ENCODE measurements at places on chromosomes 1 and 21.

DNA sequence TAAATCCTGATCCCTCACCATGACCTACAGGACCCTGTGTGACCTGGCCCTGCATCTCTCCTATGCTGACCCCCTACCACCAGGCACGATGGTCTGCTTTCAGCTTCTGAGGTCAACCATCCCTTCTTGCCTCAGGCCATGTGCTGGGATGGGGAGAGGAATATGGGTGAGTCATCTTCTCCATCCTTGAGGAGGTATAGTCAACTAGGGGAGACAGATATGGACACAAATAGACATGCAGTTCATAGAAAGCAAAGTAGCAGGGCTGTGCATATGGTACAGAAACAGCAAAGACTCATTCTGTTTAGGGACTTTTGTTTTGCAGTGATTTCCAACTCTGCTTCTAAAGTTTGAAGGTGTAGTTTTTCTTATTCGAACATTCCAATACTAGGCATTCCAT lies 250.8 kb upstream of the FGGY start:
- DNase-seq: no peak

GRCh38 chr1:231939118-231939517 lies 312.5 kb downstream of the DISC1 start:
- DNase-seq: no peak

DNA sequence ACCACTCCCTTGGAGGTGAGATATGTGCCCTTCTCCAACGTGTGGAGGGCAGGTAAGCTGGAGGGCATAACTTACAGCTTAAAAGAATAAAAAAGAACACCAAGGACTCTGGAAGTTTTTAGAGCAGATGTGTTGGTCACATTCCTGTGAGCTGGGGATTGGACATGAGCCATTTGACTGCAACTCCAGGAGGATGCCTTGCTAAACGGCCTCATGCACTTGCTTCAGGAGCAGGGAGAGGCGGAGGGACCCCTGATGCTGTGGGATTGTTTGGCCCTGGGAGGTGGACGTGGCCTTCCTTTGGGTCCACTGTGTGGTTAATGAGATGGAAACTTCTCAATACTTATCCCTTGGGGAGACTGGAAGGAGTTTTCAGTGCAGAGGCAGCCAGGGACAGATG lies 185.6 kb downstream of the RHOU start:
- no peak for DNase-seq

DNA sequence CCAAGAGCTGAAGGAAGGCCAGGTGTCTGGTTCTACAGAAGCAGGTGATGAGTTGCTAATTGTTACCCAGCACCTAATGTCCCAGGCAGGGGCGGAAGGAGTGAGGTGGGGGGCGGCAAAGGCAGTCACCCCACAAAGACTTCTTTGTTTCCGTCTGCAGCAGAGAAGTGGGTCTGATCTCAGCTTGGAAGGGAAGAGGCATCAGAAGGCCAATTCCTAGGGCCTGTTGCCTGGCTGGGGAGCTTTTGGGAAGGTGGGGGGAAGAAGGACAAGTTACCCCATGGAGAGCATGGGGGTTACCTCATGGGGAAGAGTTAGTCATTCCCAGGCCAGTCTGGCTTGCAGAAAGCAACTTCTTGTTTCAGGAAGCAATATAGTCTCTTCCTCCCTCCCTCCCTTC lies 10.9 kb downstream of the IGSF21 start:
- DNase-seq: no peak

- DNase-seq: no peak
Measured at GRCh38 chr1:100358210-100358609, 5.9 kb downstream of the CDC14A start.

DNA sequence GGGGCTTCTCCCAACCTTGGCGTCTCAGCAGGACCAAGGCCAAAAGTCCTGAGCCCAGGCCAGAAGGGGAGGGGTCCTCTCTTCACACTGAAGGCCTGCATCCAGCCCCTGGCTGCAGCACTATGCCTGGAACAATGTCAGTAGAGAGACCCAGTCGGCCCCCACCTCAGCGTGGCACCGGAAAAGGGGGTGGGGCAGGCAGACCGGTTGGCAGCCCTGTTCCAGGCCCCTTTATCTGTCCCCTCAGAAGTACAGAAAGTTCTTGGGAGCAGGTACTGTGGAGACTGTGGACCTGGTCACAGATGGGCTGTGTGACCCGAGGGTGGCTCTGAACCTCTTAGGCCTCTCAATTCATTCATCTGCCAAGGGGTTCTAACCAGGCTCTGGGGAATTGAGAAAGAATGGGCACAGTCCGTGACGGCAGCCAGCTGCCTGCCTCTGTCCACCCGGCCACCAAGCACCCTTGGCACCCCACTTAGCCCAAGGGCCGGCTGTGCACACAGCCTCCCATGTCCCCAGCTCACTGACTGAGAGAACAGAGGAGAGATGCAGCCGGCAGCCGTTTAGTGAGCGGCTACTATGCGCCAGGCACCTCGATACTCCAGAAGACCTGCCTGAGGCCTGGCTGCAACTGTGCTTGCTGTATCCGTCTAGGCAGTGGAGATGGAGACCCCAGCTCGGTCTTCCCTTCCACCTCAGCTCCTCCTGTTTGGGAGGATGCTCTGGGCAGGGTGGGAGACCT lies 23.9 kb downstream of the RUNX3 start:
- no peak for DNase-seq

- no peak for DNase-seq
Measured at GRCh38 chr1:168280296-168280927, at the start of gene TBX19. Gene TBX19, plus strand, starts transcription at chr1:168280877. Its CDS starts 214 bp downstream, at chr1:168281091.

DNA sequence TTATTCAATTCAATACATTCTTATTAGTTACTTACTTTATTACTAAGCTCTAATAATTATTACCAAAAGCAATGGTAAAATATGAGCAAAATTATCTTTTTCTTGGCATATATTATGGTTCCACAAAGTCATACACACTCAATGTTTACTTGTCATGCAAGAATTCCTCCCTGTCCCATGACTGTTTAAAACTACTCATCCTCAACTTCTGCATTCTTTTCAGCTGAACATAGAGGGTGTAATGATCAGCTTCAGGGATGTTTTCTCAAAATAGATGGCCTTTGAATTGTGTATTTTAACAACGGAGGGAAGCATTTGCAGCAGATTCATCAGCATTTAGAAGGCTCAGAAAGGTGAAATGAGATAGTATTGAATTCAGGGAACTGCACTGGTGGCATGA lies 499.0 kb downstream of the RWDD3 start:
- no peak for DNase-seq

DNA sequence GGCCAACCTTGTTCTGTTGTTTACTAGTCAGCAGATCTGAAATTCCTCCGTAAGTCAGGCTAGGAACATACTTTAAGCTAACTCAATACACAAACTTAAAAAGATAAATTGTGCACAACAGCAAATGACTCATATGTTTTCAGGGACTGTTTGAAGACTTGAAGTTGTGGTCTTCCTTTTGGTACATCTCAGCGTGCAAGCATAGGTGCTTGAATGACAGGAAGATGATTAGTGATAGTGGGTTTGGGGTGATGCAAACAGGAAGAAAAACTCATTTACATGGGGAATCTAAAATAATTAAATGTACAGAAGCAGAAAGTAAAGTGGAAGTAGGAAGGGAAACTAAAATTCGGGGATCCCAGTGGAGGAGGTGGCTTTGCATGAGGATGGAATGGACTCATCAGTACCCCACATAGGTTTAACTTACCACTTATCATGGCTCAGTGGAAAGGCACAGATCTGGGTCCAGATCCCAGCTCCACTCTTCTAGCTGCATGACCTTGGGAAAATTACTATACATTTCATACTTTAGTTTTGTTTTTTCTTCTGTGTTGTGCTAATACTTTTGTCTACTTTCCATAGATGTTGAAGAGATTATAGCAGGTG lies 122.3 kb downstream of the XCL2 start:
- no peak for DNase-seq

GRCh38 chr1:70256664-70257063 lies 35.5 kb downstream of the SRSF11 start:
- DNase-seq: no peak

GRCh38 chr1:85571181-85571759 lies 9.3 kb upstream of the CCN1 start:
- no peak for DNase-seq

DNA sequence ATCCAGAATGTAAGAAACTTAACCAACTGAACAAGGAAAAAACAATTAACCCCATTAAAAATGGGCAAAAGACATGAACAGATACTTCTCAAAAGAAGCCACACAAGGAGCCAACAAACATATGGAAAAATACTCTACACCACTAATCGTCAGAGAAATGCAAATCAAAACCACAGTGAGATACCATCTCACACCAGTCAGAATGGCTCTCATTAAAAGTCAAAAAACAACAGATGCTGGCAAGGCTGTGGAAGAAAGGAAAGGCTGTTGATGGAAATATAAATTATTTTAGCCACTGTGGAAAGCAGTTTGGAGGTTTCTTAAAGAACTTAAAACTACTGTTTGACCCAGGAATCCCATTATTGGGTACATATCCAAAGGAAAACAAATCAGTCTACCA lies 51.2 kb downstream of the RGS4 start:
- DNase-seq: no peak

GRCh38 chr1:27868932-27869718 lies 3.2 kb upstream of the THEMIS2 start:
- peak; percentile 53 for DNase-seq

DNA sequence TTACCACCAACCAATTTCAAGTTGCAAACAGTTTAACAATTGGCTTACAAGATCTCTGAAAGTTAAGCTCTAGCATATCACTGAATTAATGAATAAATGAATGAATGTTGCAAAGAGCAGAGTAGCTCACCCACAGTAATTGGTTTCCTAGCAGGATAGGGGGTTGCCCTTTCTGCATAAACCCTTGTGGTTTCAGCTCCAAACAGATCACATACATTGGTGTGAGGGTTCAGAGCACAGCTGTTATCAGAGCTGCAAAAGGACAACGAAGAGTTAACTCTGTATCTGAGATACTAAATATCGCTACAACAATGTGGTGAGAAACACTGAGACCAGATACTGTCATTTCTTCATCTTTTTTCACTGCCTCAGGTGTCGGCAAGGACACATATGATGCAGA lies 46.6 kb downstream of the NTNG1 start:
- no peak for DNase-seq

DNA sequence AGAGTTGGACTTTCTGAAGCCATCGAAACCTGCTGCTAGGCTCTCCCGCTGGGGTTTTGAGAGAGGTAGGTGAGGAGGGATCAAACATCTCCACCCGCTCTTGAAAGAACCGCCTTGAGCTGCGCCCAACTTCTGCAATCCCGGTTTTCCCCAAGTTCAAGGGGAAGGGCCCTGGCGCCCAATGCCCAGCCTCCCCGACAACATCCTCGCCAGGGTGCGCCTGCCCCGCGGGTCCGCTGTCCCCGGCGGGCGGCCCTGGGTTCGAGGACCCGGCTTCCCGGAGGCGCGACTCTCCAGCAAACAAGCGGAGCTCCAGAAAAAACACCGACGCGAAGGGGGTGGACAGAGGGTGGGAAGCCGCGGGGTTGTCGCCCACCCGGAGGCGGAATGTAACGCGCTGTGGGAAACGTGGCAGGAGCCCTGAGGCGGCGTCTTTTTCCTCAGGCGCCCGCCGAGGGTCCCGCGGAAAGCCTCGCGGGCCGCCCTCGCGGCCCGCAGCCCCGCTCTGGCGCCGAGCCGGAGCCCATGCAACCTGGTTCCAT lies 607 bp downstream of the BTG3 start:
- no peak for DNase-seq

GRCh38 chr1:37755290-37755689 lies 9.6 kb downstream of the EPHA10 start:
- no peak for DNase-seq

DNA sequence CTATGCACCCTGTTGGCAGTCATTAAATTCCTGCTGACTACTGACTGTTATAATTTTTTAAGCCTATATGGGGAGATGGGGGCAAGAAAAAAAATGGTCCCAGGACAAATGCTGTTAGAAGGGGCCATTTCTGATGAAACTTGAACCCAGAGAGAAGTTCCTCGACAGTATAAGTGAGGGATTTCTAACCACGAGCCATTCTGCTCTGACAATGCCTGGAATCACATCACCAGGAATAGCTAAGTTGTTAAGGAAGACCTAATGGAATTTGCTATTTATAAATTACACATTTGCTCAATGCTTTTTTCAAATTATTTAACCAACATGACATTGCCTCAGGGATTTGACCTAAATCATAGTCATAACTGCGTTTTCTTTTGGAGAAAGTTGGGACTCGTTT lies 55.2 kb downstream of the LHX9 start:
- no peak for DNase-seq

GRCh38 chr21:23951251-23951650 lies 1656.0 kb downstream of the MRPL39 start:
- no peak for DNase-seq

GRCh38 chr1:27993241-27993640 lies 33.5 kb downstream of the XKR8 start:
- no peak for DNase-seq

DNA sequence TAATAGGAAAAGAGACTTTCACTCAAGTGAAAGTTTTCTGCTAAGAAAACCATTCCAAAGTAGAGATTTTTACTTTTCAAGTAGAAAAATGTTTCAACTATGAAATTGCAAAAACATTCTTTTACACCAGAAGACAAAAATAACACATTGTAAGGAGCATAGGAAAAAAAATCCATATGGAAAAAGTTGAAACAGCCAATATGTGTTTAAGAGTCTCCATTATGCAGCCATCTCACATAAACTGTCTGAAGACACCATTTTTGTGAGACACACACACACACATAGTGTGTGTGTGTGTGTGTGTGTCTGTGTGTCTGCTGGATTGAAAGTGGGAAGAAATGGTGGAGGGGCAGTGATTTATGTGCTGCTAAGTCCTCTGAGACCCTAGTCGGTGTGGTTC lies 162.1 kb downstream of the HHAT start:
- DNase-seq: no peak

DNA sequence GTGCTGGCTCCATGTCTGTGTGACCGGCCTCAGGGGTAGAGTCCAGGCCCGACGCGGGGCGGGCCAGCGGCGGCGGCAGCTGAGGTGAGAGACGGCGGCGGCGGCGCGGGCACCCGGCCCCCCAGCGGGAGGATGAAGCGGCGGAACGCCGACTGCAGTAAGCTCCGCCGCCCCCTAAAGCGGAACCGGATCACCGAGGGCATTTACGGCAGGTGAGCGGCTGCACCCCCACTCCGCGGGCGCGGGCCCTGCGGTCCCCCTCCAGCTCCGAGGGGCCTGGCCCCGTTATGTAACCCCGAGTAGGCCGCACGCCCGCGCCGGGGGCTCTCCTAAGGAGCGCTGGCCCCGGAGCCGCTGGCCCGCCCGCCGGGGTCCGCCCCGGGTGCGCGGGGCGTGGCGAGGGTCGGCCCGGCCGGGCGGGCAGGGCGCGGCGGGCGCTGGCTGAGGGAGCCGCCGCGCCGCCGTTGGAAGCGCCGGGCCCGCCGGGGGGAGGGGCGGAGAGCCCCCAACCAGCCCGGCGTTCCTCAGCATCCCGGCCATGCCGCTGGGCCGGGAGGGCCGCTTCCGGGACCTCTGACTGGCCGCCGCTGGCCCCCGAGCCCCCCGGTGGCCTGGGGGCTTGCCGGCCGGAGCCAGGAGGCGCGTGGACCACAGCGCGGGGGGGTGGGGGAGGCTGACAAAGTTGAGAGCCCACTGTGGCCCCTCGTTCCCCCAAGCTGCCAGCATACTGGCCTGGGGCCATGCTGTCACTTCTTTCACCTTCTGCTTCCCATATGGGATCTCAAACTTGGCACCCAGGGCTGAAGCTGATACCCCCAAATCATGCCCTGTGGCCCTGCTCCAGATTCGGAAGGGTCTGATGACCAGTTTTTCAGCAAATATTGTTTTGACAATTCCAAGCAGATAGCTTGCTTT lies 527 bp downstream of the MACO1 start:
- peak; percentile 56 for DNase-seq

- no peak for DNase-seq
Measured at GRCh38 chr1:21344750-21345443, 54.6 kb upstream of the ECE1 start.
